ENCODE measurements at places on chromosomes 3 and 15.
A peak's percentile ranks its signal among the peaks of the same experiment; 100 is the strongest.

GRCh38 chr15:25668236-25668795, 194.8 kb downstream of the ATP10A start:
- no peak for DNase-seq

DNA sequence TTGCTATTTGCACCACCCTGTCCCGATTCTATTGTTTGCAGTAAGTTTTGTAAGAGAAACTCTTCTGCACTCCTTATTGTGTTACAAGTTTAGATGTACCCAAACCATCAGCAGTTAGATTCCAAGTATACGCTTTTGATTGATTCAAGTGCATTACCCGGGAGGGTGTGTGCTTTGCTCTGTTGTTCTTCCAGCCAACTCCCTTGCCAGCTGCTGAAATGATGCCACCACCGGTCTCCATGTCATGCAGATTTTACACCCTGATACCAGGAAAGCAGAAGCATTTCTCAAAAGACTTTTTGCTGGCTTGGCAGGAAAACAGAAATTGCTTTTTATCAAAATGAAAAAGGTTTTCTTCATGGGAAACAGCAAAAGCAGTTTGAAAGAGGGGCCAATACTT, 1006.6 kb upstream of the CFAP20DC start:
- DNase-seq: no peak

DNA sequence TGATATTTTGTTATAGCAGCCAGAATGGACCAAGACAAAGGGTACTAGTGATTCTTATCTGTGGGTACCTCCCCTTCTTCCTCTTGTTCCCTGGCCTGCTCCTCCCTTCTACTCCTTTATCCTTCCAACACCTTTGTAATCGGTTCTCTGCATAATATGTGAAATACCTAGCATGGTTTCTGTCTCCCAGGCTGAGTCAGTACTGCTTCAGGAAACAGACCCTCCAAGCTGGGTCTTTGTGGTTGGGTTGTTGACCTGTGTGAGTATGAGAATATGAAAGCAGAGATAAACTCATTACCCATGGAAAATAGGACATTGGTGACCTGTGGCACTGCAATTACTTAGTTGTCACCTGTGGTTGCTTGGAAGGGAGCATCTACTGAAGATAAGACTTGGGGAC, 69.3 kb upstream of the KLF13 start:
- DNase-seq: no peak

DNA sequence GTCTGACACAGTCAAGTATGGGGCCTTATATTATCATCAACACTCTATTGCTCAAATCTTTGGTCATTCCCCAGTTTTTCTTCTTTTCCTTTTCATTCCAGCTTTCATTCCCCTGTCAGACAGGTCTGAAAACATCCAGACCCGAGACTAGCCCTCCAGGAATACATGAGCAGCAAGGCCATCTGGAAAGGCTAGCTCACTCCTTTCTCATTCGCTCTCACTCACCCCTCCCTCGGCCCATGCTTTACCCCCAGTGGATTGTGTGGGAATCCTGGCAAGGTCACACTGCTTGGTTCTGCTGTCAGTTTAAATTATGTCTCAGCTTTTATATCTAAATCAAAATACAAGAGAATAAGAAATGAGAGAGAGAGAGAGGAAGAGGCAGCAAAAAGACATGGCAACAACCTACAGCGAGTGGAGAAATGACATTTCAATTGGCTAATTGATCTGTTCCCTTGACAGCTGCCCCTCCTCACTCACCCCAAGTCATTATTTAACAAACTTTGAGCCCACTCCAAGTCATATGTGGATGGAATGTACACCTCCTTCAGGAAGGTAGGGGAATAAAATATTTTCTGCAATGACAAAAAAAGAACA, 962.2 kb downstream of the TUSC7 start:
- DNase-seq: no peak

DNA sequence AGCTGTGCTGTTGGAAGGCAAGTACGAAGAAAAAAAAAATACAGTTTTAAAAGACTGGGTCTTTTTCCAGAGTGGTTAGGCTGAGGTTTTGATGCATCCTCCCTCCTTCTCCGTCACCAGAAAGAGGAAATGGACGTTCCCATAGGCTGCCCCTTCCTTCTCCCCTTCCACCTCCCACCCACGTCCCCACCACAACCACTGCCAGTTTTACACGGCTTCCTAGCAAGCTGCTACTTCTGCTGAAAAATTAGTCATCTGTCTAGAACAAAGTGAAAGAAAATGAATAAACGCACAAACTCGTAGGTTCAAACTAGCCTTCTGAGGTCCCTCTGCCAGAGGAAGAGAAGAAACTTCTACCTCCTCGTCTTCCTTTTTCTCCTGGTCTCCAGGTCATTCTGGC, 71.6 kb upstream of the RPL35A start:
- peak; percentile 71 for DNase-seq

DNA sequence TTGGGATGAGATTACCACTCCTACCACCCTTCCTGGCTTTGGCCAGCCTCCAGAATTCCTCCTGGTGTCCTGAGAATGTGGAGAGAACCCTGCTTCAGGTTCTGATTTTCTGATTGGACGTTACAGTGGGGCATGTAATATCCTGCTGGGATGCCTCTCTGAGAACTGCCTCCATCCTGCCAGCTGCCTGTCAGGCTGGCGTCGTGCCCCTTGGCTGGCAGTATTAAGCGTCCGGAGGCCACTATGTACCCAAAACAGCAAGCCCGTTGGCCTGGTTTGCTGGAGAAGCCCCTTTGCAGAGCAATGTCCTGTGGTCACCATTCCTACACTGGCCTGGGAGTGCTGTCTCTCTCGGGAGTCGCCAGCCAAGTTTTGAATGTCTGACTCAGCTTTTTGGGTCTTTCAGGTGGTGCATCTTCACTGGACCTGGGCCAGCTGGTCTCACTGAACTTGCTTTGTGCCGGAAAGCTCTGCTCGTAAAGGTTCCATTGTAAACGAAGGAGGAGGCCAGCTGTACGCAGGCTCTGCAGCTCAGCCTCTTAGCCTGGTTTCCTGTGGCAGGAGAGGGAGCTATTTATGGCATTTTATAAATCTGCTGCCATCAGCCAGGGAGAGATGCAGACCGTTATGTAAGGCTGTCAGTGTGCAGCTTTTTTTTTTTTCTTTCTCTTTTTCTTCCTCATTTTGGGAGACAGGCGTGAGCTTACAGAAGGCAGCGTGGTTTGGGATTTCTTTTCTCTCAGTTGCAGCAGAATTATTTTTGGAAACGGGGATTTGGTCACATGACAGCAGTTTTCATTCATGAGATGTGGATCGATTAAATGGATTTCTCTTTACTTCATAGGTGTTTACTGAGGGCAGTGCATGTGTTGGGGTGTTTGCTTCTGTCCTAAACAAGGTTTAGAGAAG, 19.0 kb upstream of the TRAK1 start:
- no peak for DNase-seq

- no peak for DNase-seq
Measured at GRCh38 chr3:147887797-147888196, 478.6 kb downstream of the ZIC1 start.
